ENCODE measurements at places on chromosomes 4 and X. TPM values are rescaled to one million over a fixed set of nuclear protein-coding genes. Genes with fewer than 3 reads are reported as not detected.

DNA sequence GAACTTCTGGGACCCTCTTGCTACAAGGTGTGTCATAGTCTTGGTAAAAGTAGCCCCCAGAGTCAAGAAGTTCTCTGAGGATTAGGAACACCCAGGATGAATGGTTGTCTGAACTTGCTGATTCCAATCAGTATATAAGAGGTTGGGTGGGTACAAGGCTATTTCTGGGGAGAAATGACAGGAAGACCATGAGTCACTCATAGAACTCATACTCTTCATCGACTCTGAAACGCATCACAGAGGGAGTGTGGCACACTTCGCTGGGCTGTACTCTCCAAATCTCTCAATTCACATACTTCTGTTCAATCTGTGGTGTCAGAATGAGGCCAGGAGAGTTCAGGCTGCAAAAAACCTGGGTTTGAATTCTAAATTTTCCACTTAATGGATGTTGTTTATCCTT is 193.2 kb upstream of the LEF1 start:
- H3K27ac ChIP-seq = no peak overlapping the region
- no peak for DNase-seq
- H3K27me3 ChIP-seq = no peaks in the 10 kb centered on the region
- no peak overlapping the region for H3K4me3 ChIP-seq
- H3K4me1 ChIP-seq = no peaks in the 10 kb centered on the region

DNA sequence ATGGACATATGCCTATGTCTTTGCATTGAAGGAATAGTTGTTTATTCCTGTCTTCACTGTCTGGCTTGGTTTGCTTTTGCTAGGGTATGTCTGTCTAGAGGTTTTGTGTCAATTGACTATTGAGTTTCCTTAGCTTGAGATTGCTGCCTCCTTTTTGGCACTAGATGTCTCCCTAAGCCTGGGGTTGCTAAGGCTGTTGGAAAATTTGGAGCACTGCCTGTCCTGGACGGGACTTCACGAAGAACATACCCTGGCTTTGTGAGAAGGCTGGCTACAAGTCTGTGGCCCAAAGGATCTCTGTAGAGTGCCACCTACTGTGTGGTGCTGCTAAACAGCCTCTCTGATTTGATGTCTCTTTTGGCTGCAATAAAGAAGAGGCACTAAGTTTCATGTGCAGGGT is 183.8 kb upstream of the NUDT10 start:
- no peak overlapping the region for H3K27ac ChIP-seq
- H3K4me3 ChIP-seq = no peak overlapping the region

- no peaks in the 10 kb centered on the region for H3K36me3 ChIP-seq
- no peak overlapping the region for H3K27ac ChIP-seq
- H3K4me1 ChIP-seq = peaks cover 17% of the 10 kb centered on the region
Measured at GRCh38 chrX:154712781-154713740, 37.8 kb downstream of the GAB3 start.

- no peak overlapping the region for H3K4me3 ChIP-seq
- H3K36me3 ChIP-seq = no peaks in the 10 kb centered on the region
- DNase-seq = peak; percentile 19
- peaks cover 15% of the 10 kb centered on the region for H3K27me3 ChIP-seq
- H3K27ac ChIP-seq = no peak overlapping the region
Measured at GRCh38 chr4:26885912-26886274, 25.3 kb downstream of the STIM2 start.

The MAGEA9B gene
- total RNA-seq = not detected

- DNase-seq = no peak
- H3K36me3 ChIP-seq = no peaks in the 10 kb centered on the region
- H3K27me3 ChIP-seq = peaks cover 7% of the 10 kb centered on the region
- peaks cover 7% of the 10 kb centered on the region for H3K4me1 ChIP-seq
Measured at GRCh38 chr4:15938182-15938581, 358 bp downstream of the FGFBP1 start.

DNA sequence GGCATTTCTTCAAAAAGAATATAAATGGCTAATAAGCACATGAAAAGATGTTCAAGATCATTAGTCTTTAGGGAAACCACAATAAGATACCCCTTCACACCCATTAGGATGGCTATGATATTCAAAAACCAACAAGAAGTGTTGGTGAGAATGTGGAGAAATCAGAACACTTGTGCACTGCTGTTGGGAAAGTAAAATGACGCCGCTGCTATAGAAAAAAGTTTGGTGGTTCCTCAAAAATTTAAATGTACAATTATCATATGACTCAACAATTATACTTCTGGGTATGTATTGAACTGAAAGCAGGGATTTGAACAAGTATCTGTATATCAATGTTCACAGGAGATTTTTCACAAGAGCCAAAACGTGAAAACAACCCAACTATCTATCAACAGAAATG is 29.4 kb upstream of the NEUROG2 start:
- no peaks in the 10 kb centered on the region for H3K4me1 ChIP-seq
- H3K27ac ChIP-seq = no peak overlapping the region
- H3K27me3 ChIP-seq = no peaks in the 10 kb centered on the region
- H3K4me3 ChIP-seq = no peak overlapping the region
- no peaks in the 10 kb centered on the region for H3K36me3 ChIP-seq

DNA sequence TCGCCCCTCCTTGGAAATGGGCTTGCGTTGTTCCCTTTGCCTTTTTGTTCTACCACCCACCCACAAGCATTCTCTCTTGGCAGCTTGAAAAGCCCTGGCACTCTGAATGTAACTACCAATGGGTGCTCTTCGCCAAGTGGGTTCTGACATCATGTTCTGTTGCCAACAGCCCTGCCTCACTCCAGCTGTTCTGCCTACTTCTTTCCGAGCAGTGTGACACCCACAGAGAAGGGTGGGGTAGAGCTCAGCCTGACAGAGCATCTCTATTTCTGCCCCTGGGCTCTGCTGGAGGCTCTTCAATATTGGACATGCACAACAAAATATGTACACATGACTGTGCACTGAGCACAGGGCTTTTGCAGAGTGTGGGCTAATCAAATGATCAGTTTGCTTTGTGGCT is 15.6 kb upstream of the EXOSC9 start:
- H3K27me3 ChIP-seq = no peaks in the 10 kb centered on the region
- H3K4me1 ChIP-seq = no peaks in the 10 kb centered on the region
- H3K27ac ChIP-seq = no peak overlapping the region
- DNase-seq = no peak
- H3K36me3 ChIP-seq = no peaks in the 10 kb centered on the region

GRCh38 chrX:24298191-24298590 is 15.7 kb downstream of the SUPT20HL2 start:
- H3K4me1 ChIP-seq = no peaks in the 10 kb centered on the region
- no peak for DNase-seq
- H3K27me3 ChIP-seq = no peaks in the 10 kb centered on the region
- H3K27ac ChIP-seq = no peak overlapping the region
- H3K4me3 ChIP-seq = no peak overlapping the region

- H3K27ac ChIP-seq = no peak overlapping the region
- H3K4me1 ChIP-seq = no peaks in the 10 kb centered on the region
- no peaks in the 10 kb centered on the region for H3K36me3 ChIP-seq
- no peak for DNase-seq
- H3K27me3 ChIP-seq = no peaks in the 10 kb centered on the region
Measured at GRCh38 chr4:33104273-33104672, 2384.1 kb downstream of the PCDH7 start.

- no peaks in the 10 kb centered on the region for H3K4me1 ChIP-seq
- H3K27ac ChIP-seq = no peak overlapping the region
- H3K27me3 ChIP-seq = no peaks in the 10 kb centered on the region
- H3K4me3 ChIP-seq = no peak overlapping the region
- DNase-seq = no peak
- no peaks in the 10 kb centered on the region for H3K36me3 ChIP-seq
Measured at GRCh38 chr4:105641845-105642244, 66.6 kb downstream of the INTS12 start.

The CNOT6L gene
- 16.0 TPM for total RNA-seq

The RAB41 gene
- total RNA-seq = not detected

DNA sequence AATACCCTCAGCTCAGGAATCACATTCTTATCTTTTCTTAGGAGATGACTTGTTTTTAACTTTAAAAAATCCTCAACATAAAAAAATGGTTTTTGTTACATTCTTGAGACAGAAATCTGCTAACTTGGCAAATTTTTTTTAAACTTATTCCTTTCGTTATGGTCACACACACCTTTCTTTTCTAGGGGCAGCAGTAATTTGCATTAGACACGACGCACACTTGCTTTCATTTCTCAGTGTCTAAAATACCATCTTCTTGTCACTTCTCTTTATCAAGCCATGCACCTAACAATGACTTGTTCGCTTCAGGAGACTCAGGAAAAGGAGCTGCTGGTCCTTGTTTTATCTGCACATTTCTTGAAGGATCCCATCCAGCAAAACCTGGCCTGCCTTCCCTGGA is 112.6 kb upstream of the TBL1X start:
- H3K36me3 ChIP-seq = no peaks in the 10 kb centered on the region
- DNase-seq = no peak
- H3K4me1 ChIP-seq = peaks cover 3% of the 10 kb centered on the region
- H3K27ac ChIP-seq = no peak overlapping the region
- H3K4me3 ChIP-seq = no peak overlapping the region
- H3K27me3 ChIP-seq = no peaks in the 10 kb centered on the region

GRCh38 chrX:73215246-73215645 is 595 bp upstream of the NAP1L2 start:
- H3K27me3 ChIP-seq = no peaks in the 10 kb centered on the region
- no peak for DNase-seq
- peak overlapping the region; percentile 64 for H3K4me3 ChIP-seq
- H3K27ac ChIP-seq = no peak overlapping the region

The ADH7 gene
- total RNA-seq = 173 TPM

The PITX2 gene
- total RNA-seq = not detected

- no peaks in the 10 kb centered on the region for H3K27me3 ChIP-seq
- H3K27ac ChIP-seq = no peak overlapping the region
- H3K36me3 ChIP-seq = no peaks in the 10 kb centered on the region
- no peaks in the 10 kb centered on the region for H3K4me1 ChIP-seq
- no peak overlapping the region for H3K4me3 ChIP-seq
Measured at GRCh38 chrX:137194164-137194563, 160.4 kb upstream of the GPR101 start.

GRCh38 chrX:136065044-136065671 is 79.9 kb downstream of the SLC9A6 start:
- H3K27ac ChIP-seq = peak overlapping the region; percentile 77
- H3K36me3 ChIP-seq = no peaks in the 10 kb centered on the region
- no peaks in the 10 kb centered on the region for H3K4me1 ChIP-seq
- no peak overlapping the region for H3K4me3 ChIP-seq
- DNase-seq = no peak

- no peak overlapping the region for H3K4me3 ChIP-seq
- DNase-seq = no peak
- H3K27ac ChIP-seq = no peak overlapping the region
- H3K27me3 ChIP-seq = no peaks in the 10 kb centered on the region
- no peaks in the 10 kb centered on the region for H3K36me3 ChIP-seq
Measured at GRCh38 chr4:9812501-9813340, 31.3 kb downstream of the DRD5 start.

The GLUD2 gene
- total RNA-seq = 0.22 TPM

- no peak overlapping the region for H3K4me3 ChIP-seq
- peaks cover 5% of the 10 kb centered on the region for H3K4me1 ChIP-seq
- H3K27me3 ChIP-seq = no peaks in the 10 kb centered on the region
- H3K27ac ChIP-seq = no peak overlapping the region
- H3K36me3 ChIP-seq = no peaks in the 10 kb centered on the region
Measured at GRCh38 chrX:53481816-53482465, 47.8 kb upstream of the HSD17B10 start.

DNA sequence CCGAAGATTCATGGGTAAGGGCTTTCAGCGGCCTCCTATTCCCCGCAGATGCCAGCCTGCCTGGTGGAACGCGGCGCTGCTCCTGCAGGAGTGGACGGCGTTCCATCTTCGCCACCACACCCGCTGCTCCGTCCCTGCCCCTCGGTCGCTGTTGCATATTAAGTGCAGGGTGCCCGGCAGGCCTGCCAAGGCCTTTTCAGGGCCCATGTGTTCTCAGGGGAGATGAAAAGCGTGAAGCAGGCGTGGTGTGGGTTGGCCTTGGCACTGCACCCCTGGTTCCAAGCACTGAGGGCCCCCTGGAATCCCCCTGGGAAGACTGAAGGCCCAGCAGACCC is 52.0 kb downstream of the SORCS2 start:
- no peak for DNase-seq
- H3K36me3 ChIP-seq = no peaks in the 10 kb centered on the region
- H3K4me3 ChIP-seq = no peak overlapping the region
- H3K27ac ChIP-seq = no peak overlapping the region

- no peaks in the 10 kb centered on the region for H3K4me1 ChIP-seq
- no peak overlapping the region for H3K27ac ChIP-seq
- no peaks in the 10 kb centered on the region for H3K27me3 ChIP-seq
- H3K4me3 ChIP-seq = no peak overlapping the region
Measured at GRCh38 chrX:45596188-45596808, 395.6 kb upstream of the DIPK2B start.

The CFP gene
- 0.83 TPM for total RNA-seq

GRCh38 chrX:126456136-126456535 is 96.5 kb downstream of the DCAF12L1 start:
- no peaks in the 10 kb centered on the region for H3K4me1 ChIP-seq
- H3K27me3 ChIP-seq = no peaks in the 10 kb centered on the region
- no peak overlapping the region for H3K4me3 ChIP-seq
- H3K36me3 ChIP-seq = no peaks in the 10 kb centered on the region
- no peak overlapping the region for H3K27ac ChIP-seq

The PDE5A gene
- 3.0 TPM for total RNA-seq

- no peaks in the 10 kb centered on the region for H3K27me3 ChIP-seq
- H3K36me3 ChIP-seq = no peaks in the 10 kb centered on the region
- no peak overlapping the region for H3K4me3 ChIP-seq
- H3K4me1 ChIP-seq = peaks cover 9% of the 10 kb centered on the region
- DNase-seq = no peak
Measured at GRCh38 chrX:153799326-153799725, 4.9 kb downstream of the SSR4 start.

The CXorf65 gene
- total RNA-seq = not detected

DNA sequence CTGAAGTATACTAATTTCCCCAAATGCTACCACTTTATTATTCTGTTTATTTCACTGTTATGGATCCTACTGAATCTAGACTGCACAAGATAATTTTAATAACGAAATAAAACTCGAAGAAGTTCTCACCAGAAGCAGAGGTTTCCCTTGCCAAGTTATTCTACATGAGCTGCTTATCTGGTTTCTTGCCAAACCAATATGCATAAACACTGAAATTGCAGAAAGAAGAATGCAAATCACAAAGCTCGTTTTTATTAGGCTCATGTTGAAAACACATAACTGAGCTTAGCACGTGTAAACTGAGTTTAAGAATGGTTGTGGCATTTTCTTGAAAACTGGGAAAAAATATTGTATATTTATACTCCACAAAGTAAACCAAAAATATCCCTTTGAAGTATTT is 35.9 kb downstream of the GRID2 start:
- no peak overlapping the region for H3K27ac ChIP-seq
- no peaks in the 10 kb centered on the region for H3K27me3 ChIP-seq
- H3K36me3 ChIP-seq = no peaks in the 10 kb centered on the region
- DNase-seq = no peak

The TMEM35A gene
- 2.7 TPM for total RNA-seq

GRCh38 chr4:174120446-174121295 is 162.8 kb downstream of the FBXO8 start:
- H3K36me3 ChIP-seq = no peaks in the 10 kb centered on the region
- no peak for DNase-seq
- no peak overlapping the region for H3K27ac ChIP-seq
- no peak overlapping the region for H3K4me3 ChIP-seq
- no peaks in the 10 kb centered on the region for H3K4me1 ChIP-seq

The F9 gene
- not detected for total RNA-seq
